ENCODE measurements at places on chromosomes 7 and 10.

DNA sequence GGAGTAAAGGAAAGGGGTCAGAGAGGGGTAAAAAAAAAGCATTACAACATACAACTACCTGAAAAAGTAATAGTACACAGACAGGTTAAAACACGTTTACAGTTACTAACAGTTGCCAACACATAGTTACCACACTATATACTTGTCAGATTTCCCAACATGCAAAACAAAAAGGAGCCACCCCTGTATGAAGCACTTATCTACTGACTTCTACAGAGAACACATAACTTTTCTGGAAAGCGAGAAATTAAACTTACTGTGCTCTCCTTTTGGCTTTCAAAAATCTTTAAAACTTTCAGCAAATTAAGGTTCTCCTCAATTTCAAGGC is 2.1 kb downstream of the ABI1 start:
- DNase-seq: no peak

- no peak for DNase-seq
Observed at GRCh38 chr10:127990846-127991542, 84.1 kb downstream of the PTPRE start.

DNA sequence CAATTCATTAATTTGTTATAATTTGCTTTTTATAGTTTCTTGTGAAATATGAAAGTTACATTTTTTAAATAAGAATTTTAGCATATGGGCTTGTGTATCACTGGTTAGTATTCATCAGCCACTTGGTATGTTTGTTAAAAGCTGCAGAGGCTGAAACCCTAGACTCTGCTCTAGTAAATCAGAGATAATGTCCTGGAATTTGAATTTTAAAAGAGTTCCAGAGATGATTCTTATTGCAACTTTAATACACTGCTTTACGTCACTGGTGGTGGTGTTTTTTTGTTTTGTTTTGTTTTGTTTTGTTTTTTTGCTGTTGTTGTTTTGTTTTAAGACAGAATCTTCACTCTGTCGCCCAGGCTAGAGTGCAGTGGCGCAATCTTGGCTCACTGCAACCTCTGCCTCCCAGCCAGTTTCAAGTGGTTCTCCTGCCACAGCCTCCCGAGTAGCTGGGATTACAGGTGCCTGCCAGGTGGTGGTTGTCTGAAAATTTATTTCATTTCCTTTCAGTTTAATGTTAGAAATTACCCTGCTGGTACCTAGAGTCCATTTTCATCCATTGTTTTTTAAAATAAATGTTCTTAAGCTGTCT is 43.8 kb downstream of the PTPN12 start:
- no peak for DNase-seq

- DNase-seq: no peak
Observed at GRCh38 chr7:114660126-114660486, 245.5 kb downstream of the FOXP2 start.

GRCh38 chr7:45663167-45663921 is 89.2 kb downstream of the ADCY1 start:
- no peak for DNase-seq

DNA sequence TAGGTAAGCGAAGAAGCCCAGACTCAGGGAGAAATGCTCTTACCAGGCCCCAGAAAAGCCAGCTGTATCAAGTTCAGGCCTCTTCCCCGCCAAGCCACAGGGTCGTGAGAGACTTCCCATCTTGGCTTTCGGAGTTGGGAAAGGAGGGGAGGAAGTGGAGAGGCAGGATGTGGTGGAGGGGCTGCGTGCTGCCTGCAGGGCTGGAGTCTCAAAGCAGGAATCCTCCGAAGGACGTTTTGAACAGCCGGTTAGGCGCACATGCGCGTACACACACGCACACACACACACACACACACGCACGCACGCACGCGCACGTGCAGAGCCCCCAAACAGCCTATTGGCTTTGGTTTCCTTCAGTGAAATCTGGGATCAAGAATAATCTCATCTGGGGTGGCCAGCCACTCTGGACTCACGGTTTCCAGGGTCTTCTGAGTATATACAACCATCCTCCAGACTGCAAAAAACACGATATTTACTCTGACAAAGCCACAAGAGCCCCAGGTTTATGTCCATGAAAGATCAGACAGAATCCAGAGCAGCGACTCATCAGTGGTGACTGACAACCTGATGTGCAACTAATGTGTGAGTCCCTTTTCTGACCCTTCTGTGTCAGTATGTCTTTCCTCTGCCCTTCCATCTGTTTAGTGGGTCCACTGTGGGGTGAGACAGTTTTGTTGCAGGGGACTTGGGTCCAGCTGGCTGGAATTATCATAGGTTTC is 115.0 kb upstream of the ZNF438 start:
- DNase-seq: no peak

DNA sequence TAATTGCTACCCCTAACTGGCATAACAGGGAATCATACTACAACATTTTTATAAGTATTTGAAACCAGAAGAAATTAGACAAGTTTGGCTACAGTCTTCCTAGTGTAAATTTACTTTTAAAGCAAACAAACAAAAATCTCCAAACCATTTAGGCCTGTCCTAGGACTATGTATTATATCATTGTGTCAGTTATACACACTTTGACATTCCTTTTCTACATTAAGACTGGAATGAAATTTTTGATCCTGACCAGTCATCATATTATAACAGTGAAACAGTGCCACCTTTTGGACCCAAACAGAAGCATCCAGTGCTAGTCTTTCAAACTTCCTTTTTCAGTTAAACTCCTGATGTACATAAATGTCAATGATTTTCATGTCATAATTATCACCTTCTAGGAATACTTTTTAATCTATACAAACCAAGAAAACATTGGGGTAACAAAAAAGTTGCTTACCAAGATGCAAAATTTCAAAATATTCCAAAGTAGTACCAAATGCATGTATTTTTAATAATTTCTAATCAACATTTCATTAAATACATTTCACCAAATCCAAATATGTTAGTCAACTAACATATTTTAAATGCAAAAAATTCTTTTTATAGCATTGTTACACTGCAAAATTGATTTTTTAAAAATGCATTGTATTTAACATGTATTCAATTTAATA is 75.7 kb downstream of the IMMP2L start:
- peak; percentile 65 for DNase-seq

- DNase-seq: no peak
Observed at GRCh38 chr7:133770863-133771492, 356.2 kb upstream of the LRGUK start.

GRCh38 chr10:4865945-4866661 is 40.1 kb downstream of the AKR1E2 start:
- no peak for DNase-seq

- DNase-seq: no peak
Observed at GRCh38 chr7:92767437-92767836, 68.9 kb downstream of the CDK6 start.

DNA sequence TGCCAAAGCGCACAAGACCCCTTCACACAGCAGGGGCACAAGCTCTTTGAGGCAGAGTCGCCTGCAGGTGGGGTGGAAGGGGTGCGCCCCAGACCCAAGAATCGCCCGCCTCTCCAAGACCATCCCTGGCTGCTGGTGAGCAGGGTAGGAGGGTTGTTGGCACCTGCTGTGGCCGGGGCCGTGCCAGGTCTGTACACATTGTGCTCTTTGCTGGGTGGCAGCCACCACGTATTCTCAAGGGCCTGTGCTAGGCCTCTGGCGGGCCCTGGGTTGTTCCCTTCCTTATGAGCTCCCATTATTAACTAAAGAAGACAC is 84.4 kb downstream of the LHPP start:
- DNase-seq: no peak

DNA sequence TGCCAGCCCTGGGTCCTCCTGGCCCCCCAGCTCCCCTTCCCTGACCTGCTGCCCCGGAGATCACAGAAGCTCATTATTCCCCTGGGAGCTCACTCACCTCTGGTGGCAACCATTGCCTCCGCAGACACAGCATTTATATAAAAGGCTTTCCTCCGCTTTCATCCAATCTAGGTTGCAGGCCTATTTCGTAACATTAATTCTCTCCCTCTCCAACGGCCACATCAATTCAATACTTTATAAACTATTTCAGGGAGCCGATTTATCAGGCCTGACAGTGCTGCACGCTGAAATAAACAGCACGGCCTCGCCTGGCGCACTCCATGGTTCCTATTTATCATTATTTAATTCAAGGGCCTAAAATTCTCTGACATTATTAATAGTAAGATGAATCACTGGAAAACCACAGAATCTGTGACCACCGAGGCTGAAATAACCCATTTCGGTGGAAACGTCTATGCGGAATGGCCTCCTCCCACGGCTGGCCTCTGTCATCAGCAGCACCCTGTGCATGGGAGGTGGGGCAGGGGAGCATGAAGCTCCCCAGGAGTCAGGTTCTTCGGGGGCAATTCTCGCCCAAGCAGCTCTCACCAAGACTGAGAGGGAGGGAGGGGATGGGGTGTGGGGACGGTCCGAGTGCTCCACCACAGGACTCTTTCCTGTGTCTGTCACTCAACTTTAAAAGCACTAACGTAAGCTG is 249.3 kb upstream of the PFKP start:
- DNase-seq: no peak

DNA sequence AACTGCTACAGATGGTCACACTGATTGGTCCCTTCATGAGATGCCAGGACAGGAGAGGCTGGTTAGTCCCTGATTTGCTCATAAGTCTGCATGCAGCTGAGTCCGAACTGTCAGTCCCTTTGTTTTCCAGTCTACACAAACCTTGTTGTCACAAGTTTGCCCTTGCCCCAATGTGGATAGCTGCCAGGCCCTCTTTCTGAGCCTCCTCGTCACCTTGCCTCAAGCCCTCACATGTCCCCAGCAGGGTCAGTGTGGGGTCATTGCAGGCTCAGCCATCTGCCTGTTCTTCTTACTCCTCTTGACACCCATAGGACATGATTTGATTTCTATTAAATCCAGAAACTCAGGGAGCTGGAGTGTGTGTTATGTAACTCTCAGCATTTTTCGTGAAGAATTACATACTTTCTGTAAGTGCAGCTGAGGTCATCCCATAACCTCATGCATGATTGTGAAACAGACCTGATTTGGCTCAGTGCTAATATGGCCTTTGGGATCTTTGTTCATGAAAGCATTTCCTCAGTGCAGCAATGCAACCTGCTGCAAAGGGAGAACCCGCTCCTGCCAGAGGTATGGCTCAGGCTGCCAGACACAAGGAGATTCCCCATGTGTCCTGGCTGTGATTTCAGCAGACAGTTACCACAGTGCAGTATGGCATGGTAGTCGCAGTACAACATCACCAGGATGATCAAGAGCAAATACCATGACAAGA is 70.0 kb upstream of the ZMIZ2 start:
- DNase-seq: no peak

All from LNCaP clone FGC (cell line).